Upper lobe of left lung (tissue), 6 donors: ENCODE measurements at places on chromosomes 1 and 21. TPM values are rescaled to one million over a fixed set of nuclear protein-coding genes. Genes with fewer than 3 reads are reported as not detected.

DNA sequence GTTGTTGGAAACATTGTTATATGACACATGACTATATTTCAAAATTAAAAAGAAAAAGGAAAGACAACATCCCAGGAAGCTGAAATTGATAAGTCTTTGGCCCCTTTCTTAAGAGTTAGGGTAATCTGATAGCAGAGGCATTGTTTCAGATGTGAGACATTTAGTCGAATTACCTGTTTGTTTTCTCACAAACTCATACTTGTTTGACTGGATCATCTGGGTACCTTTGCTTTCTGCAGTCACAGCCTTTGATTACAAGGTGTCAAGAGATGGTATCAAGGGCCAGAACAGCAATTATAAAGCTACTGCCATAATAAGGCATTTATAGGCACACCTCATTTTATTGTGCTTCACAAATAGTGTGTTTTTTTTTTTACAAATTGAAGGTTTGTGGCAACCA lies 136.3 kb downstream of the DUSP10 start:
- H3K27ac ChIP-seq: no peak overlapping the region
- DNase-seq: no peak
- no peaks in the 10 kb centered on the region for H3K36me3 ChIP-seq
- no peak overlapping the region for H3K4me3 ChIP-seq

- no peaks in the 10 kb centered on the region for H3K27me3 ChIP-seq
- peak overlapping the region; percentile 71 for H3K27ac ChIP-seq
- no peaks in the 10 kb centered on the region for H3K36me3 ChIP-seq
- H3K4me1 ChIP-seq: peaks cover 19% of the 10 kb centered on the region
- no peak for DNase-seq
These were observed 9.9 kb upstream of the MAPKAPK2 start for GRCh38 chr1:206674745-206675175.

GRCh38 chr1:3054474-3054873 lies 14.5 kb upstream of the PRDM16 start:
- H3K27me3 ChIP-seq: no peaks in the 10 kb centered on the region
- H3K4me3 ChIP-seq: no peak overlapping the region
- DNase-seq: no peak
- no peaks in the 10 kb centered on the region for H3K4me1 ChIP-seq
- H3K36me3 ChIP-seq: no peaks in the 10 kb centered on the region

DNA sequence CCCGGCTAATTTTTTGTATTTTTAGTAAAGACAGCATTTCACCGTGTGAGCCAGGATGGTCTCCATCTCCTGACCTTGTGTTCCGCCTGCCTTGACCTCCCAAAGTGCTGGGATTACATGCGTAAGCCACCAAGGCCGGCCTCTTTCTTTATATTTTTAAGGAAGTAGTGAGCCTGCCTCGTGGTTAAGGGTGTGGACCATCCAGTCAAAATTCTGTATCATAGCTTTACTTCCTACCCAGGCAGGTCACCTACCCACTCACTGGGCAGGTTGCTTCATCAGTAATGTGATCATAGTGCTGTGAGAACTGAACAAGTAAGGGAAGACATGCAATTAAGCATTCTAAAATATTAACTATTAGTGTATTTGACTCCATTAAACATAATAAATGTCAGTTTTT lies 8.1 kb upstream of the ACOT7 start:
- H3K27me3 ChIP-seq: no peaks in the 10 kb centered on the region
- H3K4me3 ChIP-seq: no peak overlapping the region
- H3K4me1 ChIP-seq: no peaks in the 10 kb centered on the region
- no peak for DNase-seq

ARMH1 gene
- total RNA-seq: 14.0 TPM

DNA sequence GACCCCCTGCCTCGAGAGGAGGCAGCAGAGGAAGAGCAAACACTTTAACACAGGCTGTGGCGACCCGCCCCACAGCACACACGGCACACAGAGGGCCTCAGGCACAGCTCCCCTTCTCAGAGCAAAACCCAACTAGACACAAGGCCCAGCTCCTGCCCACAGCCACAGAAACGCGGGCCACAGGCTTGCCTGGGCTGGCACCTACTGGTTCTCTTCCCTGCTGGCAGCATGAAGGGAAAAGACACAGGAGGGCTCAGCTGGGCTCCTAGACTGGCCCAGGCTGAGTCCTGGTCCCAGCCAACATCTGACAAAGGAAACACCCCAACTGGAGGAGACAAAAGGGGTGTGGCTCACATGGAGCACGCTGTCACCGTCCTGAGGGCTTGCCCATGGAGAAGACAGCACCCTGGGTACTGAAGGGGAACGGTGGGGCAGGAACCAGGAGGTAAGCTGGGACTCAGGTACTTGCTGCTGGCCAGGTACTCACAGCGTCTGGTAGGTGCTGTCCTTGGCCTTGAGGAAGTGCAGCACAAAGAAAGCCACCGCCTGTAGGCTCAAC lies 3.5 kb downstream of the CD164L2 start:
- H3K4me3 ChIP-seq: no peak overlapping the region
- DNase-seq: no peak
- H3K27me3 ChIP-seq: no peaks in the 10 kb centered on the region
- peaks cover 13% of the 10 kb centered on the region for H3K4me1 ChIP-seq
- H3K36me3 ChIP-seq: no peaks in the 10 kb centered on the region
- peak overlapping the region; percentile 72 for H3K27ac ChIP-seq

DNA sequence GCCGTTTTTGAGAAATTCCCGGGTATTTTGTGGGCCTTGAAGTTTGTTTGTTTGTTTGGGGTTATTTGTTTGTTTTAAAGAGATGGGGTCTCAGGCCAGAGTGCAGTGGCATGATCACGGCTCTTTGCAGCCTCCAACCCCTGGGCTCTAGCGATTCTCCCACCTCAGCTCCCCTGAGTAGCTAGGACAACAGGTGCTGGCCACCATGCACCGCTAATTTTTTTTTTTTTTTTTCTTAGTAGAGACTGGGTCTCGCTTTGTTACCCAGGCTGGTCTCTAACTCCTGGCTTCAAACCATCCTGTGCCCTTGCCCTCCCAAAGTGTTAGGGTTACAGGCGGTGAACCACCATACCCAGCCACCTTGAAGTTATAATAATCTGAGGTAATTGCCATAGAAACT lies 2.0 kb downstream of the CHTOP start:
- DNase-seq: no peak
- peaks cover 49% of the 10 kb centered on the region for H3K36me3 ChIP-seq
- H3K27me3 ChIP-seq: no peaks in the 10 kb centered on the region

GRCh38 chr1:180173952-180174351 lies 19.3 kb downstream of the QSOX1 start:
- H3K27ac ChIP-seq: peak overlapping the region; percentile 22
- peak; percentile 73 for DNase-seq
- no peaks in the 10 kb centered on the region for H3K27me3 ChIP-seq
- H3K36me3 ChIP-seq: peaks cover 3% of the 10 kb centered on the region
- H3K4me1 ChIP-seq: peaks cover 18% of the 10 kb centered on the region

DNA sequence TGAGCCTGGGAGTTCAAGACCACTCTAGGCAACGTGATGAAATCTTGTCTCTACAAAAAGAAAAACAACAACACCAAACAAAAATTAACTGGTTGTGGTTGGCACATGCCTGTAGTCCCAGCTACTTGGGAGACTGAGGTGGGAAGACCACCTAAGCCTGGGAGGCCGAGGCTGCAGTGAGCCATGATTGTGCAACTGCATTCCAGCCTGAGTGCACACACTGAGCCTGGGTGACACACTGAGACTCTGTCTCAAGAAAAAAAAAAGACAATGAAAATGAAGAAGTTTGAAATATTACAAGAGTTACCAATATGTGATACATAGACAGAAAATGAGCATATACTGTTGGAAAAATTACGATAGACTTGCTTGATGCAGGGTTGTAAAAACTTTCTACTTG lies 31.9 kb downstream of the PDC start:
- H3K4me3 ChIP-seq: no peak overlapping the region
- H3K4me1 ChIP-seq: no peaks in the 10 kb centered on the region
- H3K36me3 ChIP-seq: no peaks in the 10 kb centered on the region
- H3K27me3 ChIP-seq: no peaks in the 10 kb centered on the region
- DNase-seq: no peak
- no peak overlapping the region for H3K27ac ChIP-seq
